T1000 (cell line): ENCODE measurements at places on chromosomes 3 and 15.

- no peak for DNase-seq
Measured at GRCh38 chr15:49115062-49115461, 40.3 kb downstream of the COPS2 start.

DNA sequence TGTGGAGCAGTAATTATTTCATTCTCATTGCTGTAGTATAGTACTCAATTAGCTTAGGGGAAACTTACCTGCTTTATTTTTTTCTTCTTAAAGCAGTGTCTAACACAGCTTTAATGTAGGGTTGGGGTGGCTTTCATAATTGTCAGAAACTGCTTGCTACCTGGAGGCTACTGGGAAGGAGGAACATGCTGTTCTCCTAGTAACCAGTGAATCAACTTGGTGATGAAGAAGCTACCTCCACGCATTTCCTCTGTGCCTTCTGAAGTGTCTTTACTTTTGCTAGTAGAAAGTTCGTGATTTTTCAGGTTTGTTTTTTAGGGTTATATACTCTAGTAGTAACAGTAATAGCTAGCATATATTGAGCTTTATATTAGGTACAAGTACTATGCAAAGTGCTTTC is 11.5 kb downstream of the FEM1B start:
- DNase-seq = no peak

GRCh38 chr3:108477511-108478147 is 32.8 kb downstream of the MYH15 start:
- peak; percentile 32 for DNase-seq

DNA sequence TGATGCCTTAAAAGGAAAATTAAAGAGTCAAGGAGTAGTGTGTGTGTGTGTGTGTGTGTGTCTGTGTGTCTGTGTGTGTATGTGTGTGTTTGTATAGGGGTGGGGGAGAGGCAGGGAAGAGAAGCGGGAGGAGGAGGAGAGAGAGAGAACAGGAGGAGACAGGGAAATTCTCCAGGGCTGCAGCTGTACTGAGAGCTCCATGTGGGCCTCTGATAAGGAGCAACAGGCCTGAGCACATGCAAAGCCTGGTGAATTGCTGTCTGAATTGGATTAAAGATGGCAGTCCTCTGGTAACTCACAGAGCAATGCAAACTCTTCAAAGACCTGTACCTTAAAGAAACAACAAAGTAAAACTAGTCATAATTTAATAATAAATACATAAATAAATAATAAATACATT is 70.6 kb downstream of the SEMA6D start:
- DNase-seq = no peak

- DNase-seq = no peak
Measured at GRCh38 chr15:73583544-73583943, 49.6 kb downstream of the NPTN start.

DNA sequence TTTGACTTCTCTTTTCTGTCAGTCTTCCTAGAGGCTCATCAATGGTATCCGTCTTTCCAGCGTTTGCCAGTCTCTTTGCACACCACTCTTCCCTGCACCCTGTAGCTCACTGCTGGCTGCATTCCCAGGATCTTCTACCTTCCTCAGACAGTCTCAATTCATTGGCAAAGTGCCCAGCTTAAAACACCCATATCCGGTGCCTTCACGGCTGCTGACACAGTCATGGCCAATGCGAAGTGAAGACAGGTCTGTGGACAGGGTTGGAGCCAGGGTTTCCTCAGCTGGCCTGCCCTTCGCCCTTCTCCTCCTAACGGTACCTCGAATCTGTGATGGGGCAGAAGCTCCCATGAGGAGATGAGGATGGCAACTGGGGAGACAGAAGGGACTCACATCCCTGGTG is 36.1 kb downstream of the PTH1R start:
- DNase-seq = no peak

- DNase-seq = no peak
Measured at GRCh38 chr15:31252171-31252785, 74.4 kb upstream of the KLF13 start.

- DNase-seq = no peak
Measured at GRCh38 chr3:129738172-129738571, 131.7 kb upstream of the PLXND1 start.

GRCh38 chr15:70766597-70766996 is 3.2 kb upstream of the UACA start:
- no peak for DNase-seq

GRCh38 chr3:97825101-97825500 is 3.3 kb downstream of the CRYBG3 start:
- no peak for DNase-seq

DNA sequence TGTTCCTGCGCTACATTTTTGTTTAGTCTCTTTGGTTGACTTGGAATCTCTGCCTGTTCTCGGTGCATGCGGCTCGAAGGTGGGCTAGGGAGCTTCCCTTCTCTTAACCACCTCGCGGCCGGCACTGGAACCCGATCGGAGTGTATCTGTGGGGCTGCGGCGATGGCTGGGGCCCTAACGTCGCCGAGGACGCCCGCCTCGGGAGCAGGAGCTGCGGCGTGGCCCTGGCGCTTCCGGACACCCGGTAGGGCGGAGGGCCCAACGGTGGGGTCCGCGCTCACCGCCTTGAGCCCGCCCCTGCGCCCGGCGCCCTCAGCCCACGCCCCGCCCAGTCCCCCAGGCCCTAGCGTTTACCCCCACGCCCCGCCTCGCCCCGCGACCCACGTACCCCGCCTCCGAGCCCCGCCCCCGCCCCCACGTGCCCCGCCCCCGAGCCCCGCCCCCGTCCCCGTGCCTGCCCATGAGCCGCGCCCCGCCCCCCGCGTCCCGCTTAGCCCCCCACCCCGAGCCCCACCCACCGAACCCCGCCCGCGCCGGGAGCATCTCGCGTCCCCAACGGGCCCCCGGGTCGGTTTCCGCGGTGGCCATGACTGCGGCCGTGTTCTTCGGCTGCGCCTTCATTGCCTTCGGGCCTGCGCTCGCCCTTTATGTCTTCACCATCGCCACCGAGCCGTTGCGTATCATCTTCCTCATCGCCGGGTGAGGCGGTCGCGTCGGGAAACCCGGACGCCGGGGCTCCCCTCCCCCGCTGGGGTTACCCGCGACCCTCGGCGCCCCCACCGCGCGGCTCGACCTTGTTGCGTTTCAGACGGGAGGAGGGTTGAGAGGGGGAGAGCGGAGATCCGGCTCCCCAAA is at the start of gene APH1B:
Gene APH1B (plus strand): TSS at position 568 of the 855 bp plus-strand sequence. CDS start 19 bp downstream, at position 587.
- DNase-seq = peak; percentile 59

- no peak for DNase-seq
Measured at GRCh38 chr3:30989276-30990030, 95.0 kb upstream of the GADL1 start.

DNA sequence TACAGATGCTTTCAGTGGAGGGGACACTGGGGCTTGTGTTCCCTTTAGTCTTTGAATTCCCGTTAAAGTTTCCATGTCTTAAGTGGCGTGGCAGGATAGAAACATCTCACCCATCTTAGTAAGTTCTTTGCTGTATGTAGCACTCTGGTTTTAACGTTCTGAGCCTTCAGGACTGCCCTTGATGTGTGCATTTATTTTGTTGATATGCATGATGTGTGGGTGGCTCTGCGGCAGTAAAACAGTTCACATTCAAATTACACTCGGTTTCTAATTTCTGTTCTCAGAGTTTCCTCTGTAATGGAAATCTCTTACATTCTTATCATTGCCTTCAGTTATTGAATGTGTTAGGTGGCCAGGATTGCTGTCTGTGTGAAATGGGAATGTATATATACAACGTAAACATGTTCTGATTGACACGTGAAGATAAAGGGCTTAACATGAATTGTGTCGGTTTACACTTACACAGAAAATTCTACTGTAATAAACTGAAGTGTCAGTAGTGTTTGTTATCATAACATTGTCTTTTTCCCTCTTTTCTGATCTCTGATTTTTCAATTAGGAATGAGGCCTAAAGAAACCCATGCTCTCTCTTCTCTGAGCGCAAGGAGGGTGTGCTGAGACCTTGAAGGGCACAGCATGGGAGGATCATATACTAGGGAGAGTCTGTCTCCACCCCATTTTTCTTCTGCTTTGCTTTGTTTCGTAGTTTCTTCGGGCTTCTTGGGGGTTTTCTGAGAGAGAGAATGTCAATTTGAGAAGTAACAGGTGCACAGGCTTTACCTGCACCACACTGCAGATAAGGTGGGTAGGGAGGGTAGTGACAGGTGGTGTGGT is 51.5 kb downstream of the IGF1R start:
- no peak for DNase-seq

DNA sequence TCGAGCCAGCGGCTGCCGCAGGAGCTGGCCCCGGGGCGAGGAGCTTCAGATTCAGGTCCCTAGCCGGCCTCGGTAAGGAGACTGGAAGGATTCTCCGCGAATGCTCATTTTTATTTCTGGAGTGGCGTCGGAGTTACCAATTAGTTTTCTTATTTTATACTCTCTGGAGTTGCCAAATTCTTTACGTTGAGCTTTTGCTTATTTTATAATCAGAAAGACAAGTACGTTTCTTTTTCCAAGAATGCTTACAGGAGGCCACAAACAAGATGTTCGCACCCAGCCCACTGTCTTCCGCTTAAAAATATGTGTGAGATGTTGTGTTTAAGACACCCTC is 453 bp upstream of the GPR156 start:
- no peak for DNase-seq

DNA sequence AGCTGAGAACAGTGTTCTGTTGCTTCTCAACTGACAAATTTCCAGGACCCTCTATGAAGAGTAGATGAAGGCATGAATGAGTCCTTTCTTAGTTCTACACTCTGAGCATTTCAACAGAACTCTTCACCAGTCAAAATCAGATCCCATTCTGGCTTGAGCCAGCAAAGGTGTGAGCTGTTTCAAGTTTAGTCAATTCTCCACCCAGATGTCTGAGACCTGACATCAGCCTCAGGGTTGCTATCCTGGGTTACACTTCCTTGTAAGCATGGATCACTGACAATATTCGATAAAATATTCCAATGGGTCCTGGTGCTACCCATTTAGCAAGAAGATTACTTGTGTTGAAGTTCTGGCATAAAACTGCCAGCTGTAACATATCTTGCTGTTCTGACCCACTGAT is 97.6 kb upstream of the PPP2R3A start:
- no peak for DNase-seq

DNA sequence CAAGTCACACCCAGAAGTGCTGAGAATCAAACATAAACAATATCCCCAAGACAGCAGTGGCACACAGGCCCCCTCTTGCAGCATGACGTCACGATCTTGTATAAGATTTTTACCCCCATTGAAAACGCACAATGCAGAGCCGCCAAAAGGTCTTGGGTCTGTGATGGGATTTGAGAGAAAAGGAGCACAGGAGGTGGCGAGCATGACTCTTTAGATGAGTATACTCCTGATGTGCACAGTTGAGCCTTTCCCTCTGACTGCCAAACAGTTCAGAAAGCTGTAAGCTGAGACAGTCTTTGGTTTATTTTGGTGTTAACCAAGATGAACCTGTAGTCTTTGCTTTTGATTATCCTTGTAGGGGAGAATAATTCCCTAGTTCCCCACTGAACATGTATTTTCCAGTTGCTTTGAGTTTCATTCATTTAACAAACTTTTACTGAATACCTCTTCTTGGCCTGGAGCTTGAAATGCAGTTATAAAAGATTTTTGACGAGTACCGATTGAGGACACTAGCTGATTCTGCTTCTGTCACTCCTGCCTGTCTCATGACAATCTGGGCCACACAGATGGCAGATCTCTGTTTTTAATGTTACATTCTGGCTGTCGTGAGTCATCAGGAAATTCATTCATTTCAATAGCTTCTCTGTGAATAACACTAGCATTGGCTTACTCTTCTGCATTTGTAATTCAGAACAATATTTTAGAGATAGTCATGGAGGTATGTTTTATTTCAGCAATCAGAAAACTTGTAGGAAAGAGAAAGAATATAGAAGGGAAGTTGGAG is 28.9 kb downstream of the CFAP91 start:
- DNase-seq = no peak

DNA sequence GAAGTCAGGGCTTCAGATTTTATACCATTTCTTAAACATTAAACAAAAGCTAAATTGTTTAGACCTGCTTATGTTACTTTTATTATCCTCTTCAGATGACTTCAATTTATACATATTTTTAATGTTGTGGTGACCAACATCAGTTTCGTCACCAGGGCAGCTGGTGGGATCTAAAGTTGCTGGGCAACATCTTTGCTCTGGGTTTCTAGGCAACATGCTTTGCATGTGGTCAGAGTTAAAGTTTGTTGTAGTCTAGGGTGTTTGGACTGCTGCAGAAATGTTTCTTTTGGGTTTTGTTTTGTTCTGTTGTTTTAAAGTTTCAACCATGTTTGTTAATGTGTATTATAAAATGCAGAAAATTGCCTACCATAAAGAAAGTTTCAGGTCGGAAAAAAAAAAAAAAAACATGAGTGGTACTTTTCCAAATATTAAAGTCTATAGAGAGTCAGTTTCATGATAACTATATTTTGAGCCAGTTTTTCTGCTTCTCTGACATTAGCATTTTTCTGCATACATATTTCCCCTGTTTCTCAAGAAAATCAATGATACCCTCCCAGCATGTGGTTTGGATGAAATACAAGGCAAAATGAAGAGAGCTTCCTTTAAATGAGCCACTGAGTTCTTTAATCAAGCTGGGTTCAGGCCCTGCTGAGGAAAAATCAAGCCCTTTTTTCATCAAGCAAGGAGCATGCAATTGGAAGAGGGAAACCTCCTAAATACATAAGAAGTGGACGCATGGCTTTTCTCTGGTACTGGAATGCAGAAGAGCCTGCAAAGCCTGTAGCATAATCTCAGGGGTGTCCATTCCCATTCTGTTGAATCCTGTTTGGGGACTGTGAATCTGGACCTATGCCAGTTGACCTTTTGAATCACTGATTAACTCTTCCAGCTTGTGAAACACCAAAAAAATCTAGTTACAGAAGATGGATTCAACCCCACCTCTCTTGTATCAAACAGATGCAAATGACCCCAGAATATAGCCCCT is 35.0 kb upstream of the VGLL3 start:
- no peak for DNase-seq
